Urothelium cell line (cell line): ENCODE measurements at places on chromosomes 1 and 21.
A peak's percentile ranks its signal among the peaks of the same experiment; 100 is the strongest.

DNA sequence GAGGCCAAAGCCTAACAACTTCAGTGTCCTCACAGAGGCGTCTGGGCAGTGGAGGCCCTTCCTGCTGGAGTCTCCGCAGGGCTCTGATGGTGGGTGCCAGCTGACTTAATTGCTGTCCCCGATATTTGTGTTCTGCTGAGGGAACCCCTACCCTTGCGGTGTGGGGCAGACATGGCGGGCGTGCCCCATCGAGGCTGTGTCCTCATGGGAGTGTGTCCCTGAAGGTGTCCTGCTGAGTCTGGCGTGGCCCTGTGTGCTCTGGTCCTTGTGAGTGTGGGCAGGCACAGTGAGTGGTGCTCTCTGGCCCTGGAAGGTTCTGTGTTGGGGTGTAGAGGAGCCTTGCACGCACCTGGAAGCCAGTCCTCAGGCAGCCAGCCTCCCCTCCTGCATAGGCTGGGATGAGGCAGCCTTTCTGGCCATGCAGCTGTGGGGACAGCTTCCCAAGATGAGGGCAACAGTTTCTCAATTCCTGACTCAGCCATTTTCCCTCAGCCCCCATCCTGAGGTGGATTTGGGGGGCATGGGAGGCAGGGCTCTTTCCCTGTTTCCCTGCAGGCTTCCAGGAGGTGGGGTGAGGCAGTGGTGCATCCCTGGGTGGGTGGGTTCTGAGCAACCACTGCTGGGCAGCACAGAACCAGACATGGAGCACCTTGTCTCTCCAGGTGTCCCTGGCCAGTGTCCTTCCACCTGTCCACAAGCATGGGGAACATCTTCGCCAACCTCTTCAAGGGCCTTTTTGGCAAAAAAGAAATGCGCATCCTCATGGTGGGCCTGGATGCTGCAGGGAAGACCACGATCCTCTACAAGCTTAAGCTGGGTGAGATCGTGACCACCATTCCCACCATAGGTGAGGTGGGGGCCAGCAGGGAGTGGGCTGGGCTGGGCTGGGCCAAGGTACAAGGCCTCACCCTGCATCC is 6.5 kb downstream of the C1orf35 start:
- no peak for DNase-seq

DNA sequence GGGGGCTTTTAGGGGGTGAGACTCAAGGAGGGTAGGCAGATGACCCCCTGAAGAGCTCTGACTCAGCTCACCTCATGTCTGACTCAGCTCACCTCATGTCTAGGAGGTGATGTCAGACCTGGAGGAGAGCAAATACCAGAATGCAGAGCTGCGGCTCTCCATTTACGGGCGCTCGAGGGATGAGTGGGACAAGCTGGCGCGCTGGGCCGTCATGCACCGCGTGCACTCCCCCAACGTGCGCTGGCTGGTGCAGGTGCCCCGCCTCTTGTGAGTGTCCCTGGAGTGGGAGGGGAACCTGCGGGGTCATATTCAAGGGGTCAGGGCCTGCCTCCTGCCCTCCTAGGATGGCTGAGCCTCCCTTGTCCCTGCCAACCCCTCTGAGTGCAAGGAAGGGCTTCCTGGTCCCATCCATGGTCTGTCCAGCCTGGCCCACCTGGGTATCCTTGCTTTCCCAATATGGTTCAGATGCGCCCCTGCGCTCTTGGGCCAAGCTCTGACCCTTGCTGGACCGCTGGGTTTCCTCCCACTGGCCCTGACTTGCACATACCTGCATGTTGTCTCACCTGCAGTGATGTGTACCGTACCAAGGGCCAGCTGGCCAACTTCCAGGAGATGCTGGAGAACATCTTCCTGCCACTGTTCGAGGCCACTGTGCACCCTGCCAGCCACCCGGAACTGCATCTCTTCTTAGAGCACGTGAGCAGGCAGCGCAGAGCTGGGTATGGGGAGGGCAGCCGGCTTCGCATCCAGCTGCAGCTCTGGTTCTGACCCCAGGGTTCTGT is 9.1 kb downstream of the AMPD2 start:
- peak; percentile 56 for DNase-seq

GRCh38 chr1:203408486-203409481 is 57.9 kb upstream of the FMOD start:
- peak; percentile 86 for DNase-seq

GRCh38 chr1:153614189-153614900 is 1.4 kb upstream of the S100A16 start:
- no peak for DNase-seq
